ENCODE measurements at places on chromosomes 6 and 20.

DNA sequence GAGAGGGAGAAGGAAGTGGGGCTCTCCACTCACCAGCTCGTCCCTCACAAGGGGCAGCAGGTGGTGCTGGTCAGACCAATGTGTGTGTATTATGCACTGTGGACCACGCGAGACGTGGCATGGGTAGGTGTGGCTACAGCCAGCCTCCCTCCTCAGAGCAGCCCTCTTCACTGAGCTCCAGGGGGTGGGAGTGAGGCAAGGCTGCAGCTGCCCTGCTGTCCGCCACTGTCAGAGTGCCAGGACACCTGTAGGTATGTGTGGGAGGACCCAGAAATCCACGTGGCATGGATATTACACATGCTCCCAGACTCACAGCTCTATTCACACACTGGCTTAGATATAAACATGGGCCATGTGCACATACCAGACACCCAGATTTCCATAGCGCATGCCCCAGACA, 90.3 kb downstream of the VEGFA start:
- no peak for DNase-seq

DNA sequence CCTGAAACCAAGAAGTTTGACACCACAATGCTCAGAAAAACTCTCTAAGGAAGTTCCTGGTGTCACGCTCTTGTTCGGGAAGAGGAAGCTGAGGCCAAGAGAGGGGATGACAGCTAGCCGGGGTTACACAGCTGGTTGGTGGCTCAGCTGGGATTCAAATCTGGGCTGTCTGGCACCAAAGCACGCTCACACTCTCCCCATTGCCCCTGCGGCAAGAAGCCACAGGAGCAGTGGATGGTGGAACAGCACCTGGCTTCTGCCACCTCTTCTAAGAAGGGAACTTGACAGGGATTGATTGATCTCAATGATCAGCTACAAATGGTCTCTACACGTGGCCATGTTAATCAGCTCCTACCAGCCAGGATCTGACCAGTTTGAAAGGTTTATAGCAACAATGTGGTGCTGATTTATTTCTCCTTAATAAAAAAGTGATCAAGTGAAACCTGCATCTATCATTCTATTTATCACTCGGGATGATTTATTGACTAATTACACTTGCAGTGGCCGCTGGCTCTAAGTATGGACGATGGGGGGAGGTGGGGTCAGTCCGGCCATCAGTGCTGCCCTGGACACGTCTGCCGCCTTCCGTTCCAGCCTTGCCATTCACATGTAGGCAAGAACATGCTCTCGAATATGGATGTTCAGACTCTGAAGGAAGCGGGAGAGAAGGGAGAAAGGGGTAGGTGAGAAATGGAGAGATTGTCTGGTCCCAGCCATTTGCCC, 71.9 kb upstream of the TOP1 start:
- no peak for DNase-seq

DNA sequence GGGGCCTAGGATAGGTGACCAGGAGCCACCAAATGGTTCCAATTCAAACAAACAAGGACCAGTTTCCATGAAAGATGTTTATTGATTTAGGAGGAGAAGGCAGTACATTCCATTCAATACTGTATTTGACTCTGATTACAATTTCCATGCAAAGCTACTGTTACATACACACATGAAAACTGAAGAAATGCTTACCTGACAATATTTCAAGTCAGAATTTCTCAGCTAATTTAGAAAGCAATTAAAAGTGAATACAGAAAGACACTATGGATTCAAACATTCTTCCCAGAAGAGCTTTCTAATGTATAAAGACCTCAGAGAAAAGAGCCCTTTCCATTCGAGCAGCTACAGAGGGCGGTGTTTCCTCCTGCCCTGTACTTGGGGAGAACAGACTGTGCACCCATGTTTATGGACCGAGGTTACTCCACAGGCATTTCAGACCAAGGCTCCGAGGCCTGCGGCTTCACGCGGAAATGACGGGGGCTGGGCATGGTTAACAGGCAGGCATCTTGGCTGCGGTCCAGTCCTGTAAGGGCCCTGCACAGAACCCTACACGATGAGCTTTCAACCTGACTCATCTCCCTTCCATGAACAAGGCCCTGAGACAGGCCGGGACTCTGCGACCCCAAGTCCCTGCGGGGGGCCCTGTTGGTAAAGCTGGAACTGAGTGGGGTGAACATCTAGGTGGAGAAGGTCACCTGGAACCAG, 25.7 kb upstream of the TCFL5 start:
- peak; percentile 70 for DNase-seq

DNA sequence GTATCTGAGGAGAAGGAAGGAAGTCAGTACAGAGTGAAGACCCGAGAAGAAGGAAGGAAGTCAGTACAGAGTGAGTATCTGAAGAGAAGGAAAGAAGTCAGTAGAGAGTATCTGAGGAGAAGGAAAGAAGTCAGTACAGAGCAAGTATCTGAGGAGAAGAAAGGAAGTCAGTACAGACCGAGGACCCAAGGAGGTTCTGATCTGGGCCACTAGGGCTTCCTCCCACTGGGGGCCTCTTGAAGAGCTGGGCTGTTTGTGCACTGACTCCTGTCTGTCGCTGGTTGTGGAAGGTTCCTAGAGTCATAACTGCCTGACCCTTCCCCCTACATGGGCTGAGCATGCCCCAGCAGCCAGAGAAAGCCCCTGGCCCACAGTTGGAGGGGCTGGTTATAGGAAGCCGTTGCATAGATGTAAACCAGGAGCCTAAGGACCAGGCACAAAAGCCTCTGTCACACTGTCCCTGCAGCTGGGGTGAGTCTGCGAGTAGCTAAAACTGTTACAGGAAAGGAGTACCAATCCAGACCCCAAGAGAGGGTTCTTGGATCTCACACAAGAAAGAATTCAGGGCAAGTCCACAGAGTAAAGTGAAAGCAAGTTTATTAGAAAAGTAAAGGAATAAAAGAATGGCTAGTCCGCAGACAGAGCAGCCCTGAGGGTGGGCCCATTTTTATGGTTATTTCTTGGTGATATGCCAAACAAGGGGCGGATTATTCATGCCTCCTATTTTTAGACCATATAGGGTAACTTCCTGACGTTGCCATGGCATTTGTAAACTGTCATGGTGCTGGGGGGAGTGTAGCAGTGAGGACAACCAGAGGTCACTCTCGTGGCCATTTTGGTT, 395.9 kb downstream of the PREX1 start:
- DNase-seq: no peak

DNA sequence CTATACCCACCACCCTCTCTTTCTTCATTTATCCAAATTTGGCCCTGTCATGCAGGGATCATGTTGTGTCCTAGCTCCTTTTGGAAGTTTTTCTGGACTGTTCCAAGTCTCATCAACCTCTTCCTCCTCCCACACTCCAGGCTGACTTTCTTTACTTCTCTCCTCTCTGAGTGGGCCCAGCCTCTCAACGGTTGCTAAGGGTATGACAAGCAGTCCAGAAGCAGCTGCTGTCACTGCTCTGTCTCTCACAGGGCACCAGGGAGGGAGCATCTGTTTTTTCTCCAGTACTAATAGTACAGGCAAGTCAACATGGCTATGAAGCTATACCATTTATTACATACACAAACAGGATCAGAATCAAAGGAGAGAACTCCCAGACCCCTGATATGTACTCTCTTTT, 8.2 kb downstream of the NT5DC1 start:
- DNase-seq: no peak

DNA sequence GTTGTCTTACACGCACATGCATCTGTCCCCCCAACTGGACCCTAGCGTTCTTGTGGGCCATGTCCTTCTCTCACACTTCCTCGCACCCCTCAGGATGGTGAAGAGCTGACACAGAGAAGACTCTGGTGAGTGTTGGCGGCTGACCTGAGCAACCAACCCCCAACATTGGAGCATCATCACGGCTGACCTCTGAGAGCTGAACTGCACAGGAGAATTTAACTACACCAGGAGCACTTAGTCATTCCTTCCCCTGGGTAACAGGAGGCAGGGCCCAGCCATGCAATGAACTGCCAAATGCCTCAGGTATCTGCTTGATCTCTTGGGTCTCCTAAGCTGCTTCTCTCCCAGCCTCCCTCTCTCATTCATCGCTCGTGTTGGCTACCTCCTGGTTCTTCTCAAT, 88.5 kb downstream of the PSMG4 start:
- DNase-seq: peak; percentile 23

DNA sequence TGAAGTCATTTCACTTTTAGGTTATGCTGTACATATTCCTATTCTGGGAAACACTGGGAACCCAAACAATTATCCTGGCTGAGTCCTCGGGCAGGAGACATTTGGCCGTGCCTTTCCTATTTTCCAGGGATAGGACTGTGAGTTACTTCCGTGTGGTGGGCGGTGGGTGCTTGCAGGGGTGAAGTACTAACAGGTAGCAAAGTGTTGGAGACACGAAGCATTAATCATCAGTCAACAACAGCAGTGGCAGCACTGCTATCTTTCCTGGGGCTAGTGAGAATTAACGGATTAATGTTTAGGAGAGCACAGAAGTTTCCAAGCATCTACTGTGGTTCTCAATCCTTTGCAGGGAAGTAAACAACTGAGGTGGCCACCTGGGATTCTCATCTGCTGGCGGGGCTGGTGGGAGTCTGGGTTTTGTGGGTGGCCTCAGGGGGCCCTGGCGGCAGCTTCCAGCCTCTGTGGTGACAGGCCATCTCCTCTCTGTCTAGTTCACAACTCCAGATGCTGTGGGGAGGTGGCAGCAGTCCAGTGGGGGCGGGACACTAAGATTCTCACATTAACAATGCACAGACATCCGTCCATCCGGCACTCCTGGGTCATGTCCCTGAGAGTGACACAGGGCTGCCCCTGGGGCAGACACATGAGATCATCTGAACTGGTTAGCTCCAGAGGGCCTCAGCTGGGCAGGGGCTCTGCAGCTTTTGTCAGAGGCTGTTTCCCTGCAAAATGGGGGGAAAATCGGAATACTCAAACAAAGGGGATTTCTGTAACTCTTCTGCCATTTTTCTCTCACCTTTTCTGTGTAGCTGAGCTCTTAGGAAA, 90.9 kb downstream of the GJA10 start:
- no peak for DNase-seq

GRCh38 chr20:34979366-34980153, 23.9 kb downstream of the MYH7B start:
- no peak for DNase-seq

- no peak for DNase-seq
Observed at GRCh38 chr6:166456395-166457156, 73.8 kb upstream of the MPC1 start.

DNA sequence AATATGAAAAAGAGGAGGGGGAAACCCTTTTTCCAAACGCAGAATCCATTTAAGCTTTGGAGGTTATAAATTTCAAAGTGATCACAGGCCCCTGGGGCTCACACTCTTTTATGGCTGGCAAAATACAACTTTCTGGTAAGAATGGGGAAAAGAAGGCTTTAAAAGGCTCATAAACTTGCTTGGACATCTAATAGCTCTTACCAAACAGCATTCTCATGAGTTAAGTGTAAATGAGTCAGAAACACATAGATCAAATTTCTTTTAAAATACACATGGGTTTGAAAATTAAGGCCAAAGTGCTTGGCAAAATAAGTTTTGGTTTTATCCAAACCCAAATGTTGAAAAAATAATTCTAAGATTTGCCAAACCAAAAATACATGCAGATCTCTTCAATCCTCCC, 154.6 kb downstream of the SOBP start:
- no peak for DNase-seq
